RWPE1 (cell line): ENCODE measurements at places on chromosomes 1 and 21.

DNA sequence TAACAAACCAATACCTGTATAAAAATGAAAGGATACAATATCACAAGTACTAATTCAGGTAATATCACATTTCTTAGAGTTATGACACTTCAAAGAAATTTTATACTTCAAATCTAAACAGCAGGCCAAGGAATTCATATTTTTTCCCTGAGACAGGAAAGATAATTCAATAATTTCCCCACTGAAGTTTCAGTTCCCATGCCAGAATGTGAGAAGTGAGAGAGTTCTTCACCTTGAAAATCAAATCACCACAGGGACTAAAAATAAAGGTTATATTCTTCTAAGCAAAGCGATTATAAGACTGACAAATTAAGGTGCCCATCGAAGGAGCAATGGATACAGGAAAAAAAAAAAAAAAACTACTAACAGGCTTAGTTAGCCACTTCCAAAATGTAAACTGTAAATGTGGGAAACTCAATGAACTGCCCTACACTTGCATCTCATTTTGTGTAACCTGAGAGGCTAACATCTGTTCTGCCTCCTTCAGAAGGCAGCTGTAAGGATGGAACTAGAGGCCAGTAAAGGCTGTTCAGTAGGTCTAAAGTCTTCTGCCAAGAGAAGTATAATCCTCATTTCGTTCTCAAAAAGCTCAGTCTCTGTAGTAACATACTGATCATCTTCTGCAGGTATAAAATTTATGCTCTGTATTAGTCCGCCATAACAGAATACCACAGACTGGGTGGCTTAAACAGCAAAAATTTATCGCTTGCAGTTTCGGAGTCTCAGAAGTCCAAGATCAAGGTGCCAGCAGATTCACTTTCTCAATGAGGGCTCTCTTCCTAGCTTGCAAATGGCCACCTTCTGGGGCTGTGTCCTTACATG, 127.8 kb downstream of the RERE start:
- DNase-seq: no peak

DNA sequence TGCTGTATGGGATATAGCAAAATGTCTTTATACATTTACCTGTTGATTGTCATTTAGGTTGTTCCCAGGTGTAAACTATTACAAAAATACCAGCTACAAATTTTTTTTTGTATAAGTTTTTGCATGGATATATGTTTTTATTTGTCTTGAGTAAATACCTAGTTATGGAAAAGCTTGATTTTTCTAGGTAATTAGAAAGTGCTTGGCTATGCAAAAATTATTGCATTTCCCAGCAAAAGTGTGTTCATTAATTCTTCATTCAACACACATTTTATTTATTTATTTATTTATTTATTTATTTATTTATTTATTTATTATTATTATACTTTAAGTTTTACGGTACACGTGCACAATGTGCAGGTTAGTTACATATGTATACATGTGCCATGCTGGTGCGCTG, 22.1 kb downstream of the PDE4B start:
- no peak for DNase-seq

- no peak for DNase-seq
These were observed 441.0 kb downstream of the PTPRU start for GRCh38 chr1:29677028-29678024.

- no peak for DNase-seq
These were observed 418.8 kb downstream of the SIPA1L2 start for GRCh38 chr1:232211149-232211548.

DNA sequence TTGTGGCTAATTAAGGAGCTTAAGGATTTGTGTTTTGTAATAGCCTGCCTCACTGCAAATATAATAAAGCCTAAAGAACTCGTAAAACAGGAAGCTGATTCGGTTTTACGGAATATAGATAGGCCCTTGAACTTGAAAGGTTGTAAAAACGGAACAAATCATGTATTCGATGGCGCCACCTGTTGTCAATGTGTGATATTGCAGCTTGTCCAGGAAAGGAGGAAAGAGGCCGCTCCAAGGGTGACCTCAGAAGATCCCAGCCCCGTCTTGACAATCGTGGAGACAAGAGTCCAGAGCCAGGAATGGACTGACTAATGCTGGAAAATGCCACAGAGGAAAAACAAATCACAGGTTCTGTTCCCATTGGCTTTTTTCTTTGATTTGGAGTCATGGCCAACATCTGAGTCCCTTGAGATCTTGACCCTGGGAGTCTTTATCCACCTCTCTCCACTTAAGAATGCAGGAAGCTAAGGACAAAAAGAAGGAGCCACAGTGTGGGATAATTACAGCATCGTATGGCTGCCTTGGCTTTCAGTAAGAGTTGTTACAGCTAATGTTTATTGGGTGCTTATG, 7.0 kb upstream of the IGSF21 start:
- DNase-seq: peak; percentile 68

DNA sequence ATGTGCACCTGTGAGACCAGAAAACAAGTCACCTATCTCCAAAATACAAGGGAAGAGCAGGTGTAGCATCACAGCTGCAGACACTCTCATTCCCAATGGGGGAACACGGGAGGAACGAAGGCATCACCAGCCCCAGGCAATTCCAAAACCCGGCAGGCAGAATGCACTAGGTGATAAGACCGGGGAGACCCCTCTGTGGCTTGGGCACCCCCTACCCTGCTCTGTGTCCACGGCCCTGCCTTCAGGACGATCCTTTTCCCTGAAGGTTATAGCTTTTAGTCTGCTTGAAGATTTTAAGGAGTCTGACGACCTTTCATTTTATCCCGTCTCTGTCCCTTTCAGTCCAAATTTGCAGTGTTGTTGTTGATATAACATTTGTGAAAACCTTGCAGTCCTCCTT, 19.2 kb downstream of the TRPM2 start:
- DNase-seq: no peak

GRCh38 chr1:197342669-197343068, 74.6 kb downstream of the CRB1 start:
- DNase-seq: no peak

GRCh38 chr1:208641579-208642280, 397.5 kb upstream of the PLXNA2 start:
- no peak for DNase-seq

DNA sequence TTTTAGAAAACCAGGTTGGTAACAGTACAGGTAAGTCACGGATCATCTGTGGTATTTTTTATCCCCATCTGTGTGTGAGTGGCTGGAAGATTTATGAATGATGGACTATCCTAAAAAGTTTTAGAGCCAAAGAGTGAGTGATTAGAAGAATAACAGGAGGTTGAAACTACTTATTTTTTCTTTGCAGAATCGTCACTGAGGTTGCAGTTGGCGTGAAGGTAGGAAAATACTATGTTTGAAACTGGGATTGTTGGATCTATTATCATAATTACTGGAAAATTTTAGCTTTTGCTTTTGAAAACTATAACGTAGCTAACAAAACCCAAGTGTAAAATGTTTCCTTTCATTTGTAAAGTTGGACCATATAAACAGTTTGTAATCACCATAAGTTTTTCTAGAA, 1.8 kb downstream of the PTBP2 start:
- DNase-seq: no peak

DNA sequence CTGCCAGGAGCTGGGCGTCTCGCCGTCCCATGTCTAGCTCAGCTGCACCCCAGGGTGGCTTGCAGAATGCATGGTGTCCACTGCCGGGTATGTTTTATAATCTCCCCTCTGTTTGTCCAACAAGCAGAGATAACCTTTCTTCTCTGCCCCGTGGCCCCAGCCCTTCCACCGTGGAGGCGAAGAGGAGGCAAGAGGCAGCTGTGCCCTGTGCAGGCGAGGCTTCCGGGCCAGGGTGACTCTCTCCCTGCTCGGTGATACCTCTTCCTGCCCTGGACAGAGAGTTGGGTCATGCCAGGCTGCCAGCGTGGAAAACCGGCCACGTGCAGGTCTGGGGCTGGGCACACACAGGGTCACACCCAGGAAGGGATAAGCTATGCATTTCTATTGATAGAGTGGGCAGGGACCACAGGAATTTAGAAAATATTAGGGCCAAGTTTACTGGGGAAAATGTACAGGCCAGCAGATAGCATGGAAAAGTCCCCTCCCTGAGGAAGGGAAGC, at the start of gene TFF2:
Gene TFF2, minus strand, starts transcription at position 68 of the 500 bp plus-strand sequence. Its CDS starts 37 bp downstream, at position 31.
- no peak for DNase-seq

- no peak for DNase-seq
These were observed 179.3 kb downstream of the ZC3H11B start for GRCh38 chr1:219433496-219434131.

GRCh38 chr1:172255223-172255560, 165.3 kb upstream of the C1orf105 start:
- peak; percentile 11 for DNase-seq

GRCh38 chr1:59509341-59509875, 212.5 kb downstream of the FGGY start:
- DNase-seq: no peak
